ENCODE measurements at places on chromosomes 16 and 17. TPM values are rescaled to one million over a fixed set of nuclear protein-coding genes. Genes with fewer than 3 reads are reported as not detected.

DNA sequence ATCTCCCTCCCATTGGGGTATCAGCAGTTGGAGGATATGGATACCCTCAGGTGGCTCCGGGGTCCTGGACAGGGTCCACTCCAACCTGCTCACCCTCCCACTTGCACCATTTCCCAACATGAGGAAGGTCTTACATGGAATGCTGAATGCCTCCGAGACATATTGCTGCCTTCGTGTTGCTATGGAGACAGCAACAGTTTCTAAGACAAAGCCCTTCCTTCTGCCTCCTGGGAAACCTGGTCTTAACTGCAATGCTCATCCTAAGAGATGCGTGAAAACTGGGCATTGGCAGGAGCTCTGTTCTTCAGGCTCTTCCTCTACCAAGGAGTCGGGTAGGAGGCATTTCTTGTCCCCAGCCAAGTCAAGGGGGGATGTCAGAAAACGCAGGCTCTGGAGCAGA, 45.2 kb downstream of the ST3GAL2 start:
- no peak for DNase-seq

- DNase-seq = no peak
These were observed 89.7 kb downstream of the MARCHF10 start for GRCh38 chr17:62718429-62718828.

- DNase-seq = no peak
These were observed 25.6 kb downstream of the ABCC3 start for GRCh38 chr17:50660042-50660886.

GRCh38 chr17:35742896-35743477, 10.1 kb downstream of the GAS2L2 start:
- DNase-seq = no peak

DNA sequence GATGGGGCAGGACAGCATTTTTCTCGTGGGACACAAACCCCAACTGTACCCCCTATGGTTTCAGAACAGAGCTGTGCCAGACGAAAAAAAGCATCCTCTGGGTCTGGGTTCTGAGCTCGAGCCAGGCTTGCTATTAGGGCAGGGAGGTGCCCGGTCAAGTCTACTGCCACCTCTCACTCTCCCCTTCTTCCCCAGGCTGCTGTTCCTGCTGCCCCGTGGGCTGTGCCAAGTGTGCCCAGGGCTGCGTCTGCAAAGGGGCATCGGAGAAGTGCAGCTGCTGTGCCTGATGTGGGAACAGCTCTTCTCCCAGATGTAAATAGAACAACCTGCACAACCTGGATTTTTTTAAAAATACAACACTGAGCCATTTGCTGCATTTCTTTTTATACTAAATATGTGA, 1.1 kb downstream of the MT1E start:
- no peak for DNase-seq

DNA sequence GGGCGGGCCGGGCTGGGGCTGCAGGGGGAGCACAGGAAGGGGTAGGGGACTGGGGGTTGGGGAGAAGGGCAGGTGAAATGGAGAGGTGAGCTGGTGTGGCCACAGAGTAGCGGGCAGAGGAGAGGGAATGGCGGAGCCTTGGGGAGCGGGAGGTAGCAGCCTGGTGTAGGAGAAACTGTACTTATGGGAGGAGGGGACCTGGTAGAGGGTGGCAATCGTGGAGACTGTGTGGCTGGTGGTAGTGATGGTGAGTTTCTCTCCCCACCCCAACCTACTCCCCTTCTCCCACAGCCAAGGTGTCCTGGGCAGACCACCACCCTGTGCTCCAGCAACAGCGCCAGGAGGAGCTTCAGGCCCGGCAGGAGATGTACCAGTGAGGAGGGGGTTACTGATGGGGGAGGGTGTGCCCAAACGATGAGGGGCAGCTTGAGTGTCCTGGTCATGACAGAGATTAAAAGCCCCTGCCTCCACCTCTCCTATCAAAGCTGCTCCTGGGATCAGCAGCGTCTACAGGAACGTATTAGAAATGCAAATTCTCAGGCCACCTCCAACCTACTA, 831 bp downstream of the ALOX15B start:
- DNase-seq = no peak

- no peak for DNase-seq
These were observed 326 bp downstream of the SRCIN1 start for GRCh38 chr17:38605411-38605840.

- DNase-seq = no peak
These were observed 32.2 kb upstream of the CCL2 start for GRCh38 chr17:34222722-34223497.

DNA sequence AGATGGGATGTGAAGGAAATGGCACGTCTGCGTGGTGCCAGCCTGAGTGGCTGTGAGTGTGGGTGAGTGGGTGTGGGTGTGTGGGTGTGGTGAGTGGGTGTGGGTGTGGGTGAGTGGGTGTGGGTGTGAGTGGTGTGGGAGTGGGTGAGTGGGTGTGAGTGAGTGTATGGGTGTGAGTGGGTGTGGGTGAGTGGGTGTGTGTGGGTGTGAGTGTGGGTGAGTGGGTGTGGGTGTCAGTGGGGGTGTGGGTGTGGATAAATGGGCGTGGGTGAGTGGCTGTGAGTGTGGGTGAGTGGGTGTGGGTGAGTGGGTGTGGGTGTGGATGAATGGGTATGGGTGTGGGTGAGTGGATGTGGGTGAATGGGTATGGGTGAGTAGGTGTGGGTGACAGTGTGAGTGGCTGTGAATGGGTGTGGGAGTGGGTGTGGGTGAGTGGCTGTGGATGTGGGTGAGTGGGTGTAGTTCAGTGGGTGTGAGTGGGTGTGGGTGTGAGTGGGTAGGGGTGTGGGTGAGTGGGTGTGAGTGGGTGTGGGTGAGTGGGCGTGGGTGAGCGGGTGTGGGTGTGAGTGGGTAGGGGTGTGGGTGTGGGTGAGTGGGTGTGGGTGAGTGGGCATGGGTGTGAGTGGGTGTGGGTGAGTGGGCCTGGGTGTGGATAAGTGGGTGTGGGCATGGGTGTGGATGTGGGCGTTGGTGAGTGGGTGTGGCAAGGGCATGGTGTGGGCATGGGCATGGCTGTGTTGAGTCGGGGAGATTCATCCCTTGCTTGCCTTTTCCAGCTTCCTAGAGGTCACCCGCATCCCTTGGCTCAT, 80.8 kb downstream of the ZDHHC7 start:
- DNase-seq = no peak

- DNase-seq = no peak
These were observed 1.7 kb downstream of the GINS2 start for GRCh38 chr16:85686912-85687591.

DNA sequence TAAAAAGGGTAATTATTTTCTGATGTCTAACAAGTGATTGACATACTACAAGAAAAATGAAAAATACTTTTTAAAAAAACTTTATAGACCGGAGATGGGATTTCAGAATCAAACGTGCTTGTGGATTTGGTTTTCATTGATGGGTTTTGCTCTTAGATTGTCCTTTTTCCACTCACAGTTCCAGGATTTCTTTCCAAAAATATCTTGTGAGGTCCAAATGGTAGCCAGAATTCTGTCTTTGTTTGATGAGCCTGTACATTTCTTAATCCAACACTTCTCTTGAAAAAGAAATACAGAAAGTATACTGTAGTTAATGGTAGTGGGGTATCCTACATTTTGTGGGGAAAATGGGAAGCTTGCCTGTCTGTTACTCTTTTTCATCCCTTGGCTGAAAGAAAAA, 329.3 kb downstream of the KCNJ2 start:
- no peak for DNase-seq

GRCh38 chr17:73284354-73284753, 22.7 kb upstream of the CPSF4L start:
- DNase-seq = no peak

DNA sequence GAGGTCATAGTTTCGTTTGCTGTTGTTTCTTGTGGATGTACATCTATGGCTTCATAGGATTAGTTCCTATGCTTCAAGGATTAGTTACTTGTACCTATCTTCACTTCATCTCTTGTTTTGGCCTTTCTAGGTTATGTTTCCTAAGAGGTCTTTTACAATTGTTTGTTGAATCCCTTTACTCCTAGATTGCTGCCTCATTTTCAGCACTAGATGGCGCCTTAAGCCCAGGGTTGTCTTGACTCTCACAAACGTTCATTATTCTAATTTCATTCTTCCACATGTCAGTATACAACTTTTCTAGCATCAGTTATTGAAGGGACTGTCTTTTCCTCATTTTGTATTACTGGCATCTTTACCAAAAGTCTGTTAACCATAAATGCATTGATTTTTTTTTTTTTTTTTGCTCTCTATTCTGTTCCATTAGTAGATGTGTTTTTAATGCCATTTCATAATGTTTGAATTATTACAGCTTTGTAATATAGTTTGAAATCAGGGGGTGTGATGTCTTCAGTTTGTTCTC, 45.0 kb upstream of the NACA2 start:
- DNase-seq = no peak

- no peak for DNase-seq
These were observed 8.5 kb upstream of the FBXL19 start for GRCh38 chr16:30914830-30915229.

MYH2 gene
- not detected for polyA plus RNA-seq

FSCN2 gene
- 1.3 TPM for polyA plus RNA-seq

MMP2 gene
- polyA plus RNA-seq = 219 TPM

KRTAP2-1 gene
- not detected for polyA plus RNA-seq
